Stimulated activated CD4-positive, alpha-beta T cell treated with anti-CD3 and anti-CD28 coated beads, TNF-alpha, amount 100 ng/mL, for 4 hours (primary cell): ENCODE measurements at places on chromosomes 6 and 20.
A peak's percentile ranks its signal among the peaks of the same experiment; 100 is the strongest.

- no peak for DNase-seq
Observed at GRCh38 chr6:5943591-5943990, 63.1 kb downstream of the NRN1 start.

DNA sequence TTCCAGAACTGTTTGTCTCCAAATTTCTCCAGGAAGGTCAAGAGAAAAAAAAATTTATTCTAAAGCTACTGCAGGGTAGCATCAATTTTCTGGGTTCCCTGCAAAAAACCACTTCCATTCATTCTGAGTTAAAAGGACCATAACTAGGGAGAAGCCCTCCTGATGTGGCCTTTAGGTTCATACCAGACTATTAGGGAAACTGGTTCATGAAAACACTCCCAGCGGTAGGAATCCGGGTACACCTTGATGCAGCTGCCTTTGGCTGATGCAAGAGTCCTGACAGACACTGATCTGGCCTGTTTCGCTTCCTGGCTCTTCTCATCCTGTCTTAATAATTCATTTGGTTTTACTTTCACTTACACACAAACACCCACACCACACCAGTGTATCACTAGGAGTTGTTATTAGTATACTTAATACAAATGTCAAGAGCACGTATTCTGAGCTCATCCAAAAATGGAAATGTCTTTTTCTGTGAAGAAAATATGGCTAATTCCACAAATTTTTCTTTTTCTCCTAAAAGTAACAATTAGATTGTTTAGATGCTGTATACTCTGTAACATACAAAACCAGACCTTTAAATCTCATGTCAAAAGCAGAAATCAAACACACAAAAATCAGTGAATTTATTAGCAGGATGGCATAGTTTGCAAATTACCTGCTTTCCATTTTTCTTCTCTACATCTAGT, 38.4 kb upstream of the ARHGAP18 start:
- peak; percentile 54 for DNase-seq

GRCh38 chr6:5679691-5680090, 327.0 kb downstream of the NRN1 start:
- no peak for DNase-seq

DNA sequence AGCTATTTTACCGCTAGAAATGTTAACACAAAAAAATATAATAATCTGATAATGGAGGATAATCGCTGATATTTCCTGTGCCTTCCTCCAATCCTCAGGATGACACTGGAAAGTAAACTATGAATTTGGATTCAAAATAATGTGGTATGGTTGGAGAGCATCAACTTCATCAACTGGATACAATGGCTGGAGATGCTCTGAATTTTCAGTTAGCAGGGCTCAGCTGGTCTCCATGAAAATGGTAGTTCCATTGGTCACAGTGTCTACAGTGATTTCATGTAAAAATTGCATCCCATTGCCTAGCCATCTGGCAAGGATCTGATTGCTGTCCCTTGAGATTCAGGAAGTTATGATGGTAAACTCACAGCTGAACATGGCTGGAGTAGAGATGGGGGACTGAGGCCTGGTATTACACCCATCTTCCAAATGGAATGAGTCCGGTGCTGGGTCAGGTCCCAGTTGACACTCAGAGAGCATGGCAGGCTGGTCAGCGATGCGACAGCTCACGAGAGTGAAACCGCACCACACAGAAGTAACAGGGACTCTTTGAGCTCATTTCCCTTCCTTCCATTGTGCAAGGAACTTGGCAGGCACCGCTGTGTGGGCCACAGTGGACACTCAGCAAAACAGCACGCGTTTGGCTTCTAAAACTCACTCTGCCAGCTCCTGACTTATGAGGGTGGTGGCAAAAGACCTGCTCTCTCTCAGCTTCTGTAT, 142.4 kb upstream of the TNFAIP3 start:
- no peak for DNase-seq
